Caki2 (cell line): ENCODE measurements at places on chromosomes 3 and 15.

GRCh38 chr3:5095886-5096285 lies 26.2 kb upstream of the ARL8B start:
- DNase-seq: no peak

DNA sequence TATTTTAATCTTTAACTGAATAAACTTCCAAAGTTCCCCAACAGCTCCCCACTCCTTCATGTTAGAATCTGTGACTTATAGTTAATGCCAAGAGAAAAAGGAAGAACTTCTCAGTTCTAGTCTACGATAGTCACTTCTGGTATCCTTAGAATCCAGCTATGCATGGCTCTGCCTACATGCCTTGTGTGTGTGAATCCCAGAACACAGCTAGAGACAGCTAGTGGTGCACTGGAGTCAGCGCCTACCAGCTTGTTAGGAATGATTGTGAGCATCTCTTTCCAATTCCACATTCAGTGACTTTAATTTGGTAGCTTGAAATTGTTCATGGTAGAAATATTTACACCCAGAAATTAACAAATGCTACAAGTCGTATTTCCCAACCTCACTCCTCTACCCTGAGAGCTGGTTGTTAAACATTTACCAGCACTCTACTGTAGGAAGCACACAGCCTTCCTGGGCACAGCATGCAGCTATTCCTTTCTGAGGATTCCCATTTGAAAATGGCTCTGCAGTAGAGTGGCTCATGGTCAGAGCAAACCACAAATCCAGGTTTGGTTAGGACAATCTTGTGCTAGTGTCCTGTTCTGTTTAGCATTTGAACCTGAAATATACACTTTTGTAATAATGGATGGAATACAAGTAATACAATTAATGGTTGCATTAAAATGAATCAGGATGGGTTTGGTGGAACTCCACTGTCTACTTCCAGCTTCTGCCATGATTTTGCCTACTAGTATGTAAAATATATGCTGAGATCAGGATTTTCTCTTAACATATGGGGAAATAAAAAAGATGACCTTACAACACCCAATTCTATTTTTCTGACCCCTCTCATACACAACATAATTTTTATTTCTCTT lies 371.0 kb upstream of the GBE1 start:
- peak; percentile 4 for DNase-seq

- no peak for DNase-seq
Observed at GRCh38 chr3:24937780-24938179, 443.1 kb upstream of the THRB start.

GRCh38 chr15:82595203-82595602 lies 52.0 kb downstream of the CPEB1 start:
- no peak for DNase-seq

- no peak for DNase-seq
Observed at GRCh38 chr3:14461748-14462324, 59.4 kb downstream of the SLC6A6 start.

DNA sequence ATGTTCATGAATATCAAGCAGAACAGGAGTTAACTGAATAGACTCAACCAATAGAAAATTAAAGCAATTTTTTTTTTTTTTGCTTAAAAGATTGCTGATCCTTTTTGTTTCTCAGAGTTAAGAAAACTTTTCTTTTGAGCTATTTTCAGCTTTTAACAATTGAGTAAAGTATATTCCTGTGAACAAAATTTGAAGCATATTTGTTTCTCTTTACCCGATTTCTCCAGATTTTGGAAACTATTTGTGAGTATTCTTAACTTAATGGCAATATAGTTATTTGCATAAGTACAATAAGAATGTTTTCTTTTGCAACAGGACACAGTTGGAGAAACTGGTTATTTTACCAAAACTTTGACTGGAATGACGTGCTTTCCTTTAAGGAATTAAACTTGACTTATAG lies 53.4 kb upstream of the C15orf39 start:
- peak; percentile 35 for DNase-seq

DNA sequence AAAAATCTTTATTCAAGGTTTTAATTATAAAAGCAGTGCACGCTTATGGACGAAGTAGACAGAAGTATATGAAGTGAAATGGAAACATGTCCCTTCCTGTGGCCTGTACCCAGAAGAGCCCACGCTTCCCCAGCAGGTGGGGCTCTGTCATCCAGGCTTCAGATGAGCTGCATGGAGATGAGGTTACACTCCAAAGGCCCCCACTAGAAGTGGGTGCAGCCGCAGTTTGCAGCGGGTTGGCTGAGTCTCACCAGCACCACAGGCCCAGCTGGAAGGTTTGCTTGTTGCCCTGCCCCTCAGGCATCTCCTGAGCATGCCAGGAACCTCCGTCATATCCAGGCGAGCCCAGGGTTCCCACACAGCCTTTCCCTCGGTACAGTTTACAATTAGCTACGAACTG lies 33.1 kb downstream of the PRR20G start:
- no peak for DNase-seq

DNA sequence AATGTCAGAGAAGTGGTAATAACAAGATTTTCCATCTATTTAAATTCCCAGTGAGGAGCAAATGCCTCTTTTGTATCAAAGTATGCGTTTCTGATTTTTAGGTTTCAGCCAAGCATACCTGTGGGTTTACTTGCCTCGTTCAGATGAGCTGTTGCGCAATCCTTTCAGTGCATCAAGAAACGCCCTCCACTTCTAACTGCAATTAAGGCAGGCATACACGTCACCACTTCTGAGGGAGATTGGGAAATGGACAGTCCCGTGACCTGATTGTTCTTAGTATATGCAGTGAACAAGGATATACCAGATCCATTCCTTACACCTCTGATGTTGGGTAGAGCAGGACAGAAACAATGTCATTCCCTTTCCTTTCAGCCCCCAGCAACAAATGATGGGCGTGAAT lies 219.0 kb downstream of the ITPR1 start:
- no peak for DNase-seq

DNA sequence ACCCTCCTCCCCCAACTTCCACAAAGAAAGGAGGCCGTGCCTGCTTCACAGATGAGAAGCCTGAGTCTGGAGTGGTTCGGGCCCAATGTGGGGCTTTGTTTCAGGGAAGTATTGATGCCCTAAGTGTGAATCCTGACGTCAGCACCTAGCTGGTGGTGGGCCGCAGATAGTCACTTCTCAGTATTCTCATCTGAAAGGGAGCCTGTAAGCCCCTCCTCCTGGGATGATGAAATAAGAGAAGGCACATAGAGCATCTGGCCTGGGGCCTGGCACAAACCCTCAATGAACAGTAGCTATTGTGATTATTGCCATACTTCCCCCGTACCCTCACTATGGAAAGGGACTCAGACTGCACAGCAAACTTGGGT lies 24.8 kb downstream of the LINGO1 start:
- DNase-seq: no peak

DNA sequence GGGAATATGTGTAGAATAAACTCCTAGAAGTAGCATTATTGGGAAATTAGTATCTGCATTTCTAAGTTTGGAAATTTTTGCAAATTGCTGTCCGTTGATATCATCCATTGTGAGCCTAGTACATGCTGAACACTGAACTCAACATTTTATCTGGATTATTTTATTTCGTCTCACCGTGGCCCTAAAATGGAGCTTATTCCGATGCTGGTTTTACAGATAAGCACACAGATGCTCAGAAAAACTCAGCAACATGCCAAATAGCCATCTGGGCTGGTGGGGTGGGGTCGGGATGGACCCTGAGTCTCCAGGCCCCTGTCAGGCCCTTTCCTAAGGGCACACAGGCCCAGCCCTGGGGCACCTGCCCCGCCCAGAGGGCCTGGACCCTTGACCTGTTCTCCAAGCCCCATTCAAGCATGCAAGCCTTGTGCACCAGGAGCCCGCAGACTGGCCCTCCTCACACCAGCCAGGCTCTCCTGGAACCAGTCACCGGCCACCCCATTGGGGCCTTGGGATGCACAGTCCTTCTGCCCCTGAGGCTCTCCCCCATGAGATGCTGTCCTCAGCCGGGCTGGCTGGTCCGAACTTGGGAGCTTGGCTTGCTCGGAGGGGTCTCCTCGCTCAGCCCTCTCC lies 20.7 kb upstream of the KLF13 start:
- DNase-seq: no peak

DNA sequence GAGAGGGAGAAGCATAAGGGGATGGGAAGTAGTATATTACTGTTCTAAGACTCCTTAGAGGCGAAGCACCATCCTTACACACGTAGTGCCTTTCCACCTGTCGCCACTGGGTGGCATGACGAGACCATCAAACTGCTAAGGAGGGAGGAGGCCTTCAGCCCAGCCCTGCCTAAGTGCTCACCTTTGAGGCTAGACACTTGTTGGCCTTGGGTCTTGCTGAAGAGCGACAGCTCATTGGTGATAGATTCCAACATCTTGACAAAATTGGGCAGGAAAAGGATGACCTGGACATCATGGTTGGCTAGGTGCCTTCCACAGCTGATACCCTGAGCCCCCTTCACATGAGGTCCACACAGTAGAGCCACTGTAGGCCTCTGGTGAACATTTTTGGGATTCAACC lies 19.6 kb downstream of the CLK3 start:
- peak; percentile 54 for DNase-seq

GRCh38 chr3:55770077-55770476 lies 283.0 kb upstream of the WNT5A start:
- DNase-seq: no peak

GRCh38 chr15:75211436-75212199 lies 9.9 kb downstream of the C15orf39 start:
- DNase-seq: no peak

DNA sequence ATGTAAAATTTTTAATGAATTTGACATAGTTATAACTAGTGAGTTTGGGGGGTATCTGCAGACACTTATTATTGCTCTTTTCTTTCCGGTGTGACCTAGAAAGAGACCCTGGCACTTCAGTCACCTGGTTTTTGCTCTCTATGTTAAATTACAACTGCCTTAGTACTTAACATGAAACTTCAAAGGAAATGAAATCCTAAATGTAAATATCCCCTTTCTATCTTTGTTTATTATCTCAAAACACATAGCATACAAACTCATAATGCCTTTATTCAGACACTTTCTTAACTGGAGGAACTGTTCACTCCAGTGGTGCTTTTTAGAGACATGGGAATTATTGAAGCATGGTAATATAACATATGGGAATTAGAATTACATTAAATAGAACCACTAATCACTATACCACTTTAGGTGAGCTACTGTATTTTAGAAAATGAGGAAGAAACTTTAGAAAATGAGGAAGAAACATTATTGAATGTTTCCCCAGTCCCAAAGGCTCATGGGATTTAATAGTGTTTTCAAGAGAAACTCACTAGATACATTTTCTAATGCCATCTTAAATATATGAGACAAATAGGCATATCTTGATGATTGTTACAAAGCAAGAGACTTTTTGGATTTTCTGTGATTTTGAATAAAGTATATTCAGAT lies 119.5 kb upstream of the MLF1 start:
- no peak for DNase-seq

DNA sequence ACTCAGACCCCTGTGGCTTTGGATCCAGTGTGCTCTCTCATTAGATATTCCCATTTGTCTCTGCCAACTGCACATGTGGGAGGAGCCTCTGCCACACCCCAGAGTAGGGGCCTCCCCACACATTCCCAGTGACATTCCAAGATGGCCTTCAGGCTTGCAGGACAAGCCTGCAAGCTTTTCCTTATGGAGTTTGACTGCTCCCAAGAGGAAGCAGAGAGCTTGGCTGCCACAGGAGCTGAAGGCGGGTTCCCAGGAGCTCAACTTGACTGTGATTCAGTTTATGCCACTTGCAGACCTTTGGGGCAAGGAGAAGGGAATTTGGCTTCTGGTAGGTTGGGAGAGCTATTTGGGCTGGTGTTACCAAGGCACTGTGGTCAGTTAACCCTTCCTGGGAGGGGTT lies 22.5 kb upstream of the EPHB1 start:
- no peak for DNase-seq
